ENCODE measurements at places on chromosomes 7 and 10.

GRCh38 chr10:96860631-96861277, 28.7 kb downstream of the LCOR start:
- H3K4me1 ChIP-seq: peaks cover 83% of the 10 kb centered on the region
- H3K36me3 ChIP-seq: peaks cover 42% of the 10 kb centered on the region
- peak overlapping the region; percentile 35 for H3K27ac ChIP-seq
- no peak for DNase-seq
- H3K27me3 ChIP-seq: no peaks in the 10 kb centered on the region

- peaks cover 16% of the 10 kb centered on the region for H3K36me3 ChIP-seq
- no peak overlapping the region for H3K27ac ChIP-seq
- no peak overlapping the region for H3K4me3 ChIP-seq
- H3K27me3 ChIP-seq: no peaks in the 10 kb centered on the region
Measured at GRCh38 chr10:121848082-121848481, 79.7 kb downstream of the ATE1 start.

- no peaks in the 10 kb centered on the region for H3K36me3 ChIP-seq
- no peak overlapping the region for H3K27ac ChIP-seq
- no peaks in the 10 kb centered on the region for H3K4me1 ChIP-seq
- no peaks in the 10 kb centered on the region for H3K27me3 ChIP-seq
- DNase-seq: no peak
Measured at GRCh38 chr7:21887779-21888178, 57.9 kb downstream of the CDCA7L start.

- no peaks in the 10 kb centered on the region for H3K27me3 ChIP-seq
- DNase-seq: no peak
- H3K27ac ChIP-seq: no peak overlapping the region
Measured at GRCh38 chr7:23788843-23789242, 78.8 kb downstream of the STK31 start.

DNA sequence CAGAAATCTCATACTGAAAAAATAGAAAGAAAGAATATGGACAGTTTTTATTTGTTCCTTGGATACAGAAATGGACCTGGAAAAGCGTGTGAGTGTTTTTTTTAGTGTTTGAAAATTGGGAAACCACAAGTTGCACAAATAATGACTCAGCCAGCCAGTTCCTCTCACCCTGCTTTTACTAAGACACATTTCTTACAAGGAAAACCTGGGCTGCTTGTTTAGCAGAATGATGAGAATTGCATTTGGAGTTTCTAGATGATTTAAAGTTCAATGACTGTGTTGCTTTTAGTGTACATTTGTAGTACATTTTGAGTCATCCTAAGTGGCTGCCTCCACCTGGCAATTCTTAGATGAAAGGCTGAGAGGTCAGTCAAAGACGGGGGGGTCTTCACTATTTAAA, 218.7 kb downstream of the ABCA13 start:
- H3K4me1 ChIP-seq: no peaks in the 10 kb centered on the region
- H3K27me3 ChIP-seq: no peaks in the 10 kb centered on the region
- H3K4me3 ChIP-seq: no peak overlapping the region

Data from effector memory CD8-positive, alpha-beta T cell (primary cell).